ENCODE measurements at places on chromosomes 11 and 22.

DNA sequence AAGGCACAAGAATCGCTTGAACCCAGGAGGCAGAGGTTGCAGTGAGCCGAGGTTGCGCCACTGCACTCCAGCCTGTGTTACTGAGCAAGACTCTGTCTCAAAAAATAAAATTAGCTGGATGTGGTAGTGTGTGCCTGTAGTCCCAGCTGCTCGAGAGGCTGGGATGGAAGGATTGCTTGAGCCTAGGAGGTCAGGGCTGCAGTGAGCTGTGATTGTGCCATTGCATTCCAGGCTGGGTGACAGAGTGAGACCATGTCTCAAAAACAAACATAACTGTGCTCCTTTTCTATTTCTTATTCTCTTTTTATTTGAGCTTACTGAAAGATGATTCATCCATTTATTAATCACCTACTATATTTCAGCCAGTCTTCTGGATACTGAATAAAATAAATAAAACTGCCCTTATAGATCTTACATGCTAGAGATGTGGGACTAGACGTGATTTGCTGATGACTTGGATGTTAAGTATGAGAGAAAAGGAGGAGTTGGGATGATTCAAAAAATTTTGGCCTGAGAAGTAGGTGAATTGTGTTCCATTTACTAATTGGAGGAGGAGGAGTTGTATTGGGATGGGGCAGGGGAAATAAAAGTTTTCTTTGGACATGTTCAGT, 18.0 kb downstream of the PAAF1 start:
- DNase-seq = no peak

DNA sequence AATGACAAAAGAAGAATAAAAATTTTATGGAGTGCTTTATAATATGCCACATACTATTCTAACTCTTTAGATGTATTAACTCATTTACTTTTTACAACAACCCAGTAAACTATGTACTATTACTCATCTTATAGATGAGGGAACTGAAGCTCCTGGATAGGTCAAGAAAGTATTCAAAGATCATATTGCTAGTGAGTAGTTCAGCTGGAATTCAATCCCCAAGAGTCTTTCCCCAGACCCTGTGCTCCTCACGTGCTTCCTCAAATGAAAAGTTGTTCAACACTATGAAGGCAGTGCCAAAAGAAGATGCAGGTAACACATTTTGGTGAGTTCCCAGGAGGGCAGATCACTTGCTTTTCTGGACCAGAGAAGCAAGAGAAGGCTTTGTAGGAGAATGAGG, 46.8 kb downstream of the BTG4 start:
- peak; percentile 77 for DNase-seq

DNA sequence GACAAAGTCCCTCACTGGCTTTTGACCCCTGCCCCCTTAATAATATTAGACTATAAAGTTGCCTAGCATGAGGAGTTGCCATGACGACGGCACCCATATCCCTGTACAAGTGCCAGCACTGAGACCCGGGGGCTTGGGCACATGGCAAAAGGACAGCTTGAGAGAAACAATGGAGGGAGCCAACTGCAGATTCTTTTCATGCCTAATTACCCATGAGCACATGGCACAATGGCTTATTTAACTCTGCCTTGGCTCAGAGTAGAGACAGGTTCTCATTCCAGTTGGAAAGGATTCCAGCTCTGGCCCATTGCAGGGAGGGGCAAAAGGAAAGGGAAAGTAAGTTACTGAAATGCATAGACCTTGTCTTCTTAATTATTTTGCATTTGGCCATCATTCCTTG, 261.2 kb upstream of the UBASH3B start:
- no peak for DNase-seq

GRCh38 chr22:32607086-32607485, 132.5 kb downstream of the FBXO7 start:
- no peak for DNase-seq

- no peak for DNase-seq
These were observed 75.9 kb downstream of the BARX2 start for GRCh38 chr11:129451524-129451923.
